Activated T-helper 1 cell treated with anti-CD3 and anti-CD28 coated beads, Interleukin-2, amount 50 U/mL, for 16 hours (primary cell): ENCODE measurements at places on chromosomes 16 and 17.

- DNase-seq = no peak
These were observed 39.8 kb upstream of the RASD1 start for GRCh38 chr17:17535957-17536356.

DNA sequence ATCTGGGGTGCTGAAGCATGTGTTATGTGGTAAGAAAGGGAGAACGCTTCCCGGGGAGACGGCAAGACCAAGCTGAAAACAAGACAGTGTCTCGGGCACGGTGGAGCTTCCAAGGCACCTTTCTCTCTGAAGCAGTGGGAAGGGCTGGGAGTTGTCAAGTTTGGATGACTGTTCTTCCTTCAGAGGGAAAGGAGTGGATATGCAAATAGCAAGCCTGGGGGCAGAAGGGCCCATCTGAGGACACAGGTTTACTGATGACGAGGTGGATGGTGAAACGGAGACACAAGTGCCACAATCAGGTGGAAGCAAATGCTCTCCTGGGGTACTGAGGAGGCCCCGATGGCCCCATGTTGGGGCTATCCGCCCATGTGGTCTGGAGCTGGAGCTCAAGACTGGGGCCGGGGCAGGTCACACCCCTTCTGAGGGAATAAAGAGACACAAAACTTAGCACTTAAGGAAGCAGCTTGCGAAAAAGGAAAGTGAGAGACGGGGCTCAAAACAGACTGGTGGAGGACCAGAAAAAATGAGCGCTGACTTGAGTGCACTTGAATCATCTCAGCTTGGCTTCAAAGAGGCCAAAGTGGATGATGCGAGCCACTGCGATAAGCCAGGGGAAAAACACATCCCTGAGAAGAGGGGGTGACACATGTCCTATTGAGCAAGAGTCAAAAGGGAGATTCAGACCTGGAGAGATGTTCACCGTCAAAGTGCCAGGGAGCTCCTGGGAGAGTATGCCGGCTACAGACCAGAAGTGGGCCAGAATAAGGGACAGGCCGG is 34.8 kb upstream of the MTSS2 start:
- DNase-seq = no peak

GRCh38 chr16:10325783-10326543 is 59.9 kb upstream of the ATF7IP2 start:
- DNase-seq = no peak

GRCh38 chr16:85452364-85453193 is 160.5 kb upstream of the GSE1 start:
- DNase-seq = no peak

DNA sequence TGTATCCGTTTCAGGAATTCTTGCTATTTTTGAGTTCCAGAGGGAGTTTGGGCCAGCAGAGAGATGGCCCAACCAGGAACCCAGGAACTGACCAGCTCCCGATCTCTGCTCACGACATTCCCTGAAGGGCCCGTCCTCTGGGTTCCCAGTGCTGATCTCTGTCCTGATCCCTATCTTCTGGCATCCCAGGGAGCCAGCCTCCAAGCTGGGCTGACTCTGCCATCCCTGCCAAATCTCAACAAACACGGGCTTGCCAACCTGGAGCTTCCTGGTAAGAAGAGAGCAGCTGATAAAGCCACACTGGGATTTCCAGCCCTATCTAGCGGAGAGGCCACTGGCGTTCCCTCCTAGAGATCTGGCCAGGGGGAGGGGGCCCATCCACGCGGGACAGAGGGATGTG is 16.2 kb downstream of the GPRC5B start:
- DNase-seq = no peak

DNA sequence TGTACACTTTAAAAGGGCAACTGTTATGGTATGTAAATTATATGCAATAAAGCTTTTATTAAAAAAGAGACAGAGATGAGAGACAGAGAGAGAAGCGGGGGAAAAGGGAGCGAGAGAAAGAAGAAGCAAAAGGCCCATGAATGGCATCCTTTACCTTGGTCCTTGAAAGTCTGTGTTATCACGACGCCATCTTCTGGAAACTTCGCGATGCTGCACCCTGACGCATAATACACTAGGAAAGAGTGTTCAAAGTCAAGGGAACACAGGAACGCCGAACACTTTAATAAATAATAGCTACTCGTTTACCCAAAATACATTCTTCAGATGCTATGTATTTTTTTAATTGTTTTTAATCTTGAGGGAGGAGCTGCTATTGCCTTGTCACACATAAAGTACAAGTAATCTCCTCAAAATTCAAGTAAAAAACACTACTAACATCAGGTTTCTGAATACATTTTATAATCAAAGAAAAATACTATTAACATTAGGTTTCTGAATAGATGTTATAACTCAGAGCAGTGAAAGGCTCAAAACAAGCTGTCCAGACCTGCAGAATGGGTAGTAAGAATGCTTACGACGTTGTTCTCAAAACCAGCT is 23.0 kb upstream of the SLC38A8 start:
- DNase-seq = no peak

DNA sequence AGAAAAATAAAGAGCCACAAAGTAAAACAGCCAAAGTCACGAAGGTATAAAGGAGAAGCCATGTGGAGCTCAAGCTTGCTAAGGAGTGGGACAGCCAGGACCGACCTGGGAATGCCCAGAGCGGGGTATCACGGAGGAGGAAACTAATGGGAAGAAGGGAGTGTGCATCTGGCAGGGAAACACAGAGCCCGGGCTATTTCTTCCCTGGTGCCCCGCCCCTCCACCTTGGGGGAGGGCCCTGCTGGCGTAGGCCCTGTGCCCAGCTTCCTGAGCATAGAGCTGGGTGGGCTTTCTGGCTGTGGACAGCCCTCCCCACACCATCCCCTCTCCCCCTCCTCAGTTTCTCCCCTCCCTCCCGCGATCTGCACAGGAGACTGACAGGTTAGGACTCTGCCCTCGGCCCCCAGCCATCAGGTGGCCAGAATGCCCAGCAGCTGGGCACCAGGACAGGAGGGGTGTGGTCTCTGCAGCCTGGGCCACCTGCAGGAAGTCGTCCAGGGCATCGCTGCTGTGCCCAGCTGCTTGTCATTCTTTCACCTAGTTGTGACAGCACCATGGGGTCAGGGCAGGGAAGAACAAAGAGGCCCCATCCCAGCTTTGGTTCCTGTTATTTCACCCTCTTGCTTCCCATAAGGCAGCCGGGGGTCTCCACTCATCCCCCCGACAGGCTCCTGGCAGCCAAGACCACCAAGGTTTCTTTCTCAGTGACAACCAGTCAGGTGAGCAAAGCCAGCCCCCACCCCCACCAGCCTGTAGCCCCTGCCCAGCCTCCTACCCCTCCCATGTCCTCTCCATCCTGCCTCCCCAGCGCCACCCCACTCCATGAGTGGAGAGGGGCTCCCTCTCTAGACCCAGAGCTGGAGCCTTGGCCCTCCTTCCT is 7.1 kb upstream of the DCAF7 start:
- no peak for DNase-seq

- no peak for DNase-seq
These were observed 10.2 kb downstream of the NPTX1 start for GRCh38 chr17:80466188-80466705.

DNA sequence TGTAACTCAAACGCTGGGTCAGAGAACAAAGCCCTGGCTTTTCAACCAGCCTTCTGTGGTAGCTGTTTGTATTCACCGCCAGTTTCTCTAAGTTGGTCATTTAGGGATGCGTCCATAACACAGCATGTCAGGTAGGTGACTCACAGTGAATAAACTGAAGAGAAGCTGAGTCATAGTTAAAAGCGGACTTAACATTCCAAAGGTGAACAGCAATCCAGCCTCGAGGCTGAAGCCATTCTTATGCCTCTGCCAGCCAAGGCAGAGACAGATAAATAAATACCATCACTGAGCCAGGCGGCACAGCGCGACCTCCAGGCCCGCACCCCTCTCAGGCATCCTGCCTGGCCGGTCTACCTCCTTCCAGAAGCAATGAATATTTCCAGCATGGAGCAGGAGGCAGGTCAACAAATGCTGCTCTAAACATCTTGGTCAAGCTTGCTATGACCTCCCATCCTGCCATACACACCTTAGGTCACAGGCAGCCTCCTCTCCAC is 12.4 kb upstream of the CACNG4 start:
- no peak for DNase-seq

DNA sequence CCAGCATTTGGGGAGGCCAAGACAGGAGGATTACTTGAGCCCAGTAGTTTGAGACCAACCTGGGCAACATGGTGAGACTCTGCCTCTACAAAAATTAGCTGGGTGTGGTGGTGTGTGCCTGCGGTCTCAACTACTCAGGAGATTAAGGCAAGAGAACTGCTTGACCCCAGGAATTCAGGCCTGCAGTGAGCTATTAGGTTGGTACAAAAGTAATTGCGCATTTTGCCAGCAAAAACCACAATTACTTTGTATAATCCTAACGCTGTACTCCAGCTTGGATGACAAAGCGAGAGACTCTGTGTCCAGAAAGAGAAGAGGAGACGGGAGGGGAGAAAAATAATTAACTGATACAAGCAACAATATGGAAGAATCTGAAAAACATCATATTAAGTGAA is 32.7 kb downstream of the YWHAE start:
- no peak for DNase-seq

- DNase-seq = no peak
These were observed 616.3 kb upstream of the CDH8 start for GRCh38 chr16:62652441-62653120.

GRCh38 chr17:70307430-70308225 is 138.3 kb downstream of the KCNJ2 start:
- no peak for DNase-seq

GRCh38 chr17:68605914-68606313 is 4.7 kb upstream of the FAM20A start:
- DNase-seq = no peak

- no peak for DNase-seq
These were observed 438 bp downstream of the GRN start for GRCh38 chr17:44345454-44346026.

DNA sequence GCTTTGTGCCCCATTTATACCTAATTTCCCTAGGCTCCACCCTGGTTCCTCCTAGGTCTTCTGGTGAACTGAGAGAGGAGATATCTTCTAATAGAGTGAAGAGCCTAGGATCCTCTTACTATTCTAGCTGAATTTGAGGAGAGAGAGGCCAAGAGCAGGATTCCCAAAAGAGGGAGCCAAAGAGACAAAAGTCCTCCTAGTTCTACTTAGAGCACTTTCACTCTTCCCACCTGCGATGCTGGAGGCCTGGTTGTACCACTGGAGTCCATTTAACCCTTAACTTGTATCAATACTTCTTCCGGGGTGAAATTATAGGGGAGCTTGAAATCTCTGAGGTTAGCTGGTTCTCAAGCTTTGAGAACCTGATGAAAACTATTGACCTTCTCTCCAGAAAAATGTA is 3.4 kb upstream of the SSH2 start:
- DNase-seq = no peak

DNA sequence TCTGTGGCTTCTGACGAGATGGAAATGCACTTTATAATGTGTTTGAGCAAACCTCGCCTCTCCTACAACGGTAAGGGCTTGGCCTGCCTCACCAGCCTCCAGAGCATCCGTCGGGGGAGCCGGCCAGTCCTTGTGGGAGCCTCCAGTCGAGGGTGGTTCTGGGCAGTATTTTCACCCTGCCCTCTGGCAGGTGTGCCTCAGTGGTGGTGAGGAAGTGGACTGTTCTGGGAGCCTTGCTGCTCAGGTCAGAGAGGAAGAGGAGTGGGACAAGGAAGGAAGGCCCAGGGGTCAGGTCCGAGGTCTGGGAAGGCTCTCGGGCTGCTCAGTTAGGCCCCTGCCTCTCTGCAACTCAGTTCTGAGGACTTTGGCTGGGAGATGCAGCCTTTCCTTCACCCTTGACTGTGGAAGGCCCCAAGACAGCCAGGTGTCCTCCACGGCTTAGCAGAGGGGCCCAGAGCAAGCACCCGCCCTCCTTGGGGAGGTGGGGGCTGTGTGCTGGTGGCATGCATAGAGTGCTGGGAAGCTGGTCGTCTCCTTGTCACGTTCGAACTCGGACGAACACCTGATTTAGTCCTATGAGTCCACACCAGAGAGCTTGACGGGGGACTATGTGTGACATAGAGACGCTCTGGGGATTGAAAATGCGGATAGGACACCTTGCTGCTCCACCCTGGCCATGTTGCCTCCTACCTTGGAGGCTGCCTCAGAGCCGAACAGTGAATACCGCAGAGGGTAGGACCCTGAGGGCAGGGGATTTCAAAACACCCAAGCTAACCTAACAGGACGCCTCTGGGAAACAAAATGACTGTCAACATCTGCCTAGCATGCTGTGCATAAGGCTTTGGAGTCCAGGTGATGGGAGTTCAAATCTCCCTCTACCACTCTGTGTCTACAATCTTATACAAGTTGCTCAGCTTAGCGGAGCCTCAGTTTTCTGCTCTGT is 22.7 kb downstream of the LDHD start:
- no peak for DNase-seq

- no peak for DNase-seq
These were observed 5.5 kb downstream of the CREBBP start for GRCh38 chr16:3874794-3875692.

GRCh38 chr17:36212966-36213365 is 2.1 kb downstream of the CCL4L2 start:
- DNase-seq = no peak

DNA sequence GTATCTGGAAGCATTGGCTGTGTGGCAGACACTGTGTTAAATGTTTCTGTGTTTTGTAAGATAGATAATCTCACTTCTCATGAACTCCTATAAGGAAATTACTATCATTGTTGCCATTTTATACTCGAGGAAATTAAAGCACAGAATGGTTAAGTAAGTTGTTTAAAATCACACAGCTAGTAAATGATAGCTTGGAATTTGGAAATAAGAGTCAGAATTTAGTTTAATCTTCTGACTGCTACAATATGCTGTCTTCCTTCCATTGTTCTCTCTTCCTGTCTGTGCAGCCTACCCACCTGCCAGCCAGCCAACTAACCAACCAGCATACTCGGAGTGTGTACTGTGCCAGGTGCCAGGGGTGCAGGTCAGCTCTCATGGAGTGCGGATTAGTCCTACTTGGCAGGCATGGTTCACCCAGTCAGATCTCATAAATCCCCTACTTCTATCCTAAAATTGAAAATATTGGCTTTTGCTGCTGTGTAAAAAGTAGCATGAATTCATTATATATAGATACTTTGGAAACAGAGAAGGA is 79.9 kb upstream of the LGALS9 start:
- no peak for DNase-seq
